ENCODE measurements at places on chromosomes 7 and 10. TPM values are rescaled to one million over a fixed set of nuclear protein-coding genes. Genes with fewer than 3 reads are reported as not detected.

The ENTPD1 gene
- 5.7 TPM for total RNA-seq

The DDC gene
- total RNA-seq, result not detected

The PSAP gene
- 664 TPM for total RNA-seq

The ASB10 gene
- not detected for total RNA-seq
